ENCODE measurements at places on chromosomes 5 and 9.

DNA sequence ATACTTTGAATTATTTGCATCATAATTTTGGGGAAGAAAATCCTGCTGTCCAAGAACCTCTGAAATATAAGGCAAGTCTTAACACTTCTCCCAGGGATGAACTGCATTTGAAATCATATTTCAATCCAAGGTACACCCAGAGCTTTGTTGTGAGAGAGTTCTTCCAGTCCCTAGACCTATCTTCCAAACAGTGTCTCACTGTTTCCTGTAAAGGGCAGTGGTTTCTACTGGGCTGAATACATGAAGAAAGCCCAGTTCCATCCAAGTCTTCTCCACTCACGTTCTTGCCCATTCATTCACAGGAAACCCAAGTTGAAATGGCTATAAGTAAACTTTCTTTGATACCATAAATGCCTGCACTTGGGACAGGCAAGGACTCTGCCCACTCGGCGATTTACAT lies 108.3 kb upstream of the LHFPL2 start:
- DNase-seq, result no peak

GRCh38 chr9:90421786-90422185 lies 220.8 kb downstream of the DIRAS2 start:
- DNase-seq, result no peak

GRCh38 chr5:160497878-160498277 lies 76.2 kb downstream of the PTTG1 start:
- no peak for DNase-seq

- DNase-seq, result no peak
Measured at GRCh38 chr5:170151097-170151831, 45.6 kb downstream of the FOXI1 start.

GRCh38 chr5:154544646-154545045 lies 66.6 kb upstream of the HAND1 start:
- DNase-seq, result no peak

All from stimulated activated CD4-positive, alpha-beta T cell treated with anti-CD3 and anti-CD28 coated beads, Interleukin-1b, Interleukin-23, amount 100 ng/mL, for 48 hours (primary cell).